Central memory CD8-positive, alpha-beta T cell (primary cell): ENCODE measurements at places on chromosomes 4 and X.

DNA sequence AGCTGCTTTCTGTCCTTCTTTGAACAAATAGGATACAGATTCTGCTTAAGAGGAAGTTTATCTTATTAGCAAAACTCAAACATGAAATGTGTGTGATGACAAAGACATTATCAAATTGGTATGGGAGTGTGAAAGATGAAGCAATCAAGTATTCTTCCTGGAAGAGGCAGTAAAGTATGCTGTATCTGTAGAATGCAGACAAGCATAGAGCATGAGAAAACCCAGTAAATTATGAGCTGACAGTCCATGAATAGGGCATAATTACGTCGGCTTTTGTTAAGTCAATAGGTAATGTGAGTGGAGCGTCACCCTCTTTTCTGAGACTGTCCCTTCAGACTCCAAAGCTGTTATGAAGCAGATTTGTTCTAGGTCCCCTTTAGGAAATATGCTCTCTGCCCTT lies 458.6 kb upstream of the NWD2 start:
- DNase-seq = no peak

GRCh38 chr4:75769036-75769435 lies 44.7 kb downstream of the USO1 start:
- no peak for DNase-seq

DNA sequence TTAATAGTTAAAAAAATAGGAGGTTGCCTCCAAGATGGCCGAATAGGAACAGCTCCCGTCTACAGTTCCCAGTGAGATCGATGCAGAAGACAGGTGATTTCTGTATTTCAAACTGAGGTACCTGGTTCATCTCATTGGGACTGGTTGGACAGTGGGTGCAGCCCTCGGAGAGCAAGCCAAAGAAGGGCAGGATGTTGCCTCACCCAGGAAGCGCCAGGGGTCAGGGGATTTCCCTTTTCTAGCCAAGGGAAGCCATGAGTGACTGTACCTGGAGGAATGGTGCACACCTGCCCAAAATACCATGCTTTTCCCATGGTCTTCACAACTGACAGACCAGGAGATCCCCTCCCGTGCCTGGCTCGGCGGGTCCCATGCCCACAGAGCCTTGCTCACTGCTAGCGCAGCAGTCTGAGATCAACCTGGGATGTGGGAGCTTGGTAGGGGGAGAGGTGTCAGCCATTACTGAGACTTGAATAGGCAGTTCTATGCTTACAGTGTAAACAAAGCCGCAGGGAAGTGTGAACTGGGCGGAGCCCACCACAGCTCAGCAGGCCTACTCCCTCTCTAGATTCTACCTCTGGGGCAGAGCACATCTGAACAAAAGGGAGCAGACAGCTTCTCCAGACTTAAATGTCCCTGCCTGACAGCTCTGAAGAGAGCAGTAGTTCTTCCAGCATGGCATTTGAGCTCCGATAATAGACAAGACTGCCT lies 47.5 kb downstream of the PPA2 start:
- no peak for DNase-seq

- DNase-seq = no peak
Observed at GRCh38 chr4:1043651-1044468, 32.4 kb downstream of the FGFRL1 start.

- no peak for DNase-seq
Observed at GRCh38 chrX:18755651-18756050, 48.2 kb downstream of the PPEF1 start.

DNA sequence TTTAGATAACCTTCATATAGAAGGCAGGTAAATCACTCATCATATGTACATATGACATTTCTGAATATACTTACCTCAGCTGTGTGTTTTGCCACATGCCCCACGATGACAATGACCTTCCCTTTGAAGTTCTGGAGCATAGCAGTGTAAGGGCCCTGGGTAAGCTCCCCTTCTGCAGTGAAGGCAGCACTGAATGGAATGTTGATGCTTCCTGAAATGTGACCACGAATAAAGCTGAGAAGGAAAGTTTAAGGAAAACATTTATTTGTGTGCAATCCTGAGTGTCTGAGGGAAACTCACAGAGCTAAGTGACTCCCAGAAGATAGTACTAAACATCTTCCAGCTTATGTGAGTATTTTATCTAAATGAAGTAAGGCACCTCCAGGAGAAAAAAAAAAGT lies 200.1 kb downstream of the NPNT start:
- no peak for DNase-seq

DNA sequence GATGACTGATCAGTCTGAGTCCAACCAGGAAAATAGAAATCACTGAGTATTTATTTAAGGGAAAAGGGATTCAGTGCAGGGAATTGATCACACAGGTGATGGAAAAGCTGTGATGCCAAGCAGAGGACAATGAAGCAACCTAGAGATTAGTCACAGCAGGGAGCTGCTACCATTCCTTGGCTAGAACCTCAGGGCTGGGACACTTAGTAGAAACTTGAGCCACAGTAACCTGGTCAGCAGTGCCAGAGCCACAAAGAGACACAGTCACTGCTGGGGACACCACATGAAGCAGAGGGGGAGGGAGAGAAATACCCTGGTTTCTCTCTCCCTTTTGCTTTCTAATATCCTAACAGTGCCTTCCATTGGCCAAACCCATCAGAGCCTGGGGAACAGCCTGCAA lies 38.7 kb downstream of the RTL9 start:
- no peak for DNase-seq

GRCh38 chr4:118680808-118681207 lies 4.4 kb upstream of the METTL14 start:
- no peak for DNase-seq

GRCh38 chr4:175891231-175891630 lies 79.2 kb upstream of the GPM6A start:
- no peak for DNase-seq

GRCh38 chr4:151681085-151681484 lies 79.7 kb downstream of the GATB start:
- DNase-seq = no peak

- no peak for DNase-seq
Observed at GRCh38 chr4:180636696-180637404, 1606.4 kb upstream of the TENM3 start.

DNA sequence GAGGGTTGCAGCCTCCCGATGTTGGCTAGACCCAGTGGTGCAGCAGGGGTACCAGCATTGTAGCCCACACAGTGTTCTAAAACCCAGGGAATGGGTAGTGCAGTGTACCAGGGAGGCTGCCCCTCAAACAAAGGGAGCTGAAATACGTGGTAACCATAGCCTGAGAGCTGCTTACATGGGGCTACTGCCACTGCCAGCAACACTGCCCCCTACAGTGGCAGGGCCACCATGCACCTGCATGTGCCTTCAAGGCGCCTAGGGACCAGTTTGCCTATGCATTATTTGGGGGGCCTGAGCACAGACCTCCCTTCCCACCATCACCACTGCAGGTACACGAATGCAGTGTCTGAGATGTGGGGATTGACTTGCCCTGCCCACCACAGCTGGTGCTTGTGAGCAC lies 21.0 kb upstream of the BMP15 start:
- no peak for DNase-seq

- DNase-seq = no peak
Observed at GRCh38 chr4:4386296-4386735, 586 bp upstream of the NSG1 start.

DNA sequence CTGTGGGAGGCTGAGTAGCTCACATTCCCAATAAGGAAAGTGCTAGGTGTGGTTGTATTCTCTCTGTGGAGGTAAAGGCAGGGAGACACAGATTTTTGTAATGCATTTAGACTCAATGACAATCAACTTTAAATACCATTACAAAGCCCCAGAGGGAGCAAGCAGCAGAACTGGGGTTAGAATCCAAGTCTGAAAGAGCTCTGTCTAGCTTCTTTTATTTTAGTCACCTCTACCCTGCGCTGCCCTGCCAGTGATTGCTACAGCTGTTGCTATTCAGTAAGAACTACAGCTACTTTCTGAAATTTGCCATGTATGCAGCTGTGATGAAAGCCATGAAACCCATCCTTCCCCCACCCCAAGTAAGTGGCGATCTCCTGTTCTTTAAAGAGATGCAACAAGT lies 22.5 kb downstream of the SLC39A8 start:
- DNase-seq = no peak

GRCh38 chr4:149065753-149066152 lies 623.5 kb upstream of the NR3C2 start:
- no peak for DNase-seq

GRCh38 chrX:19912-20571 lies 261.1 kb upstream of the PLCXD1 start:
- no peak for DNase-seq

- DNase-seq = no peak
Observed at GRCh38 chr4:21203416-21203815, 503.2 kb downstream of the PACRGL start.
